ENCODE measurements at places on chromosomes 6 and 20.

- no peak for DNase-seq
- no peak overlapping the region for H3K4me3 ChIP-seq
- H3K4me1 ChIP-seq = peaks cover 46% of the 10 kb centered on the region
- no peaks in the 10 kb centered on the region for H3K27me3 ChIP-seq
These were observed 252.3 kb downstream of the NKAIN2 start for GRCh38 chr6:124055963-124056362.

DNA sequence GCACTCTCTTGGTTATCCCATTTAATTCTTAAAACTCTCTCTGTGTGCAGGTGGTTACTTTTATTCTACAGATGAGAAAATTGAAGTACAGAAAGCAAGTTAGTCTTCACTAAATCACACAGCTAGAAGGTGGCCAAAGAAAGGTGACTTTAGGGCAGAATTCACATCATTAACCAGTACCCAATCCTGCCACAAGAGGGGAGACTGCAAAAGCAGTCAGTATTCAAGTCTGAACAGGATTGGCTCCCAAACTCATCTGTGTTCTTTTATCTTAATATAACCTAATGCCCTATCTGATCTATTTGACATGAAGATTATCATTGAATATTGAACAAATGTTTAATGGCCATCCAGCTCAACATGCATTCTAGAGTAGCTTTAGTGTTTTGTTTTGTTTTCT is 225.3 kb upstream of the FAM83B start:
- no peak overlapping the region for H3K4me3 ChIP-seq
- peaks cover 5% of the 10 kb centered on the region for H3K27me3 ChIP-seq
- H3K27ac ChIP-seq = no peak overlapping the region

DNA sequence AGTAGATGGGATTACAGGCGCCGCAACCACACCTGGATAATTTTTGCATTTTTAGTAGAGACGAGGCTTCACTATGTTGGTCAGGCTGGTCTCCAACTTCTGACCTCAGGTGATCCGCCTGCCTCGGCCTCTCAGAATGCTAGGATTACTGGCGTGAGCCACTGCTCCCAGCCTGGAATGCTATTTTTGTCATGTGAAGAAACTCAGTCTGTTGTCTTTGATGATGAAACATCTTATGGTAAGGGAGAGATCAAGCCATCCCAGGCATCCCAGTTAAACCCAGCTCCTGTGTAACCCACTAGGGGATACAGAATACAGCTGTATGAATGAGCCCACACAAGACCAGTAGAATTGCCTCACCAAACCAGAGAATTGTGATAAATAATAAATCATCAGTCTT is 83.6 kb upstream of the RBM24 start:
- no peak for DNase-seq
- H3K36me3 ChIP-seq = no peaks in the 10 kb centered on the region
- no peak overlapping the region for H3K4me3 ChIP-seq
- no peaks in the 10 kb centered on the region for H3K4me1 ChIP-seq
- H3K27ac ChIP-seq = no peak overlapping the region
- H3K27me3 ChIP-seq = peaks cover 2% of the 10 kb centered on the region

DNA sequence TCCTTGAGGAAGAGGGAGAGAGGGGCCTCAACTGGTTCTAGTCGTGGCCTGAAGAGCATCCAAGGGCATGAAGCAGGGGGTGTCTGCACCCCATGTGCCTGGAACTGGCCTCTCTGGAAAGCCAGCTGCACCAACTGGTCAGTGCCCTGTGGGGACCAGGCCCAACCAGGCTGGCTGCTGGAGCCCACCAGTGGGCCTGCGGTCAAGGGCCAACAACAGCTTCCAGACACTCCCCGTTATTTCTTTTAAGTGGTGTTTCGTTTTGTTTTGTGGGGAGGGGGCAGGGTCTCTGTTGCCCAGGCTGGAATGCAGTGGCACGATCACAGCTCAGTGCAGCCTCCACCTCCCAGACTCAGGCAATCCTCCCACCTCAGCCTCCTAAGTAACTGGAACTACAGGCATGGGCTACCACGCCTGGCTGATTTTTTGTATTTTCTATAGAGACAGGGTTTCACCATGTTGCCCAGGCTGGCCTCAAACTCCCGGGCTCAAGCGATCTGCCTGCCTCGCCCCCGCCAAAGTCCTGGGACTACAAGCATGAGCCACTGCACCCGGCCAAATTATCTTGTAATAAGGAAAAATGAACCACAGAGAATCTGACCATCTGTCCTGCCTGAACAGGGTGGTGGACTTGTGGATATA is 11.9 kb upstream of the C20orf144 start:
- no peak overlapping the region for H3K27ac ChIP-seq
- no peak overlapping the region for H3K4me3 ChIP-seq
- H3K36me3 ChIP-seq = peaks cover 6% of the 10 kb centered on the region
- peaks cover 8% of the 10 kb centered on the region for H3K27me3 ChIP-seq
- no peak for DNase-seq

DNA sequence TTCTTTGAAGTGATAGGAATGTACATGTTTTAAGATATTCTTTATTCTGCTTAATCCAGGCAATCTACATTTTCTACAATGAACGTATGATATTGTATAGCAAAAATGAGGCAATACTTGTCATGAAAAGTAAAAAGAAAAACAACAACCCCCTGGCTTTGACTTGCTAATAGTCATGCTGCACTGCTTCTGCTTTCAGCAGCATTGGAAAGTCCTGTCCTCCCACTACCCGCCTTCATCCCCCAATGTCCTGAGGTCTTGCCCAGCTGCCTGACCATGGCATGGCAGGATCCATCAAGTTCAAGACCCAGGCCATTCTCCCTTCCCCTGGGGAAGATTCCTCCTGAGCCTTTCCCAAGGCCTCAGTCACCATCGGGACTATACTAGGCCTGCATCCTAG is 156.5 kb downstream of the SH3BGRL2 start:
- no peak for DNase-seq
- H3K27me3 ChIP-seq = peaks cover 2% of the 10 kb centered on the region
- H3K4me3 ChIP-seq = no peak overlapping the region
- H3K4me1 ChIP-seq = peaks cover 6% of the 10 kb centered on the region
- no peak overlapping the region for H3K27ac ChIP-seq

DNA sequence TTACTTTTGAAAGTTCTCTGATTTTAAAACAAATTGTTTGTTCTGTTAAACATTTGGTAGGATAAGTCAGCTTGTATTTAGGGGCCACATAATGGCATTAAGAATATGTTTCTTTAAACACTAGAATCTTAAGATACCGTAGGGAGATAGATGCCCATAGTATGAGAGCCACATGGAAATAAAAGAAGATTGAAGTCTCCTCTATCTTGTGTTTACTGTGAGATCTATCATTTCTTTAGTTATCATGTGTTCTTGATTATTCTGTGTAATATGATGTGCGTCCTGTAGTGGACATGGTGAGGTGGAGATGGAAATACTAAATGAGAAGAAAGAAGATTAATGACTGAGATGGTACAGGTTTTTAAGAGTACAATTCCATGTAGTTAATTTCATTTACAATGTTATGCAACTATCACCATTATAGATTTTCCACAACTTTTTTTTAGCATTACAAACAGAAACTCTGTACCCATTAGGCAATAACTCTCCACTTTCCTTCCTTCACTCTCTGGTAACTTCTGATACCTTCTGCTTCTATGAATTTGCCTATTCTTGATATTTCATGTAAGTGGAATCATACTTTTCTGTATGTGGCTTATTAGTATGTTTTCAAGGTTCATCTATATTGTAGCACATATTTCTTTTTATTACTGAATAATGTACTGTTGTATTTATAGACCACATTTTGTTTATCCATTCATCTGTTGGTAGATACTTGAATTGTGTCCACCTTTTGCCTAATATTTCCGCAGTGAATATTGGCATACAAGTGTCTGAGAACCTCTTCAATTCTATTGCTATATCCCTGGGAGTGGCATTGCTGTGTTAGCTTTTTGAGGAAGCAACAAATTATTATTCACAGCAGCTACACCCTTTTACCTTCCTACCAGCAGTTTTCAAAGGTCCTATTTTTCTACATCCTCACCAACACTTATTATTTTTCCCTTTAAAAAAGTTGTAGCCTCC is 11.5 kb downstream of the RNF146 start:
- DNase-seq = no peak
- H3K4me3 ChIP-seq = no peak overlapping the region
- peaks cover 6% of the 10 kb centered on the region for H3K27me3 ChIP-seq
- no peaks in the 10 kb centered on the region for H3K36me3 ChIP-seq
- H3K4me1 ChIP-seq = peaks cover 11% of the 10 kb centered on the region

DNA sequence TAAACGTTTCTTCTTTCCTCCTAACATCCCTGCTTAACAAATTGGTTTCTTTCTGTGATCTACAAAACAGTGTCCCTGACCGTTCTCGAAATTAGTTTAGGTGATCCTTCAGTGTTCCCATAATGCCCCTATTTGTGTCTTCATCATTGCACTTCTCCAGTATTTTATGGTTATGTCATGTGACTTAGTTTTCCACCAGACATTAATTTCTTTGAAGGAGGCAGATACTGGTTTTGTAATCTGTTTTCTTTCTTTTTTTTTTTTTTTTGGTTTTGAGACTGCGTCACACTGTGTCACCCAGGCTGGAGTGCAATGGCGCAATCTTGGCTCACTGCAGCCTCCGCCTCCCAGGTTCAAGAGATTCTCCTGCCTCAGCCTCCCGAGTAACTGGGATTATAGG is 49.2 kb downstream of the FAM217A start:
- H3K4me1 ChIP-seq = no peaks in the 10 kb centered on the region
- H3K27ac ChIP-seq = no peak overlapping the region
- H3K4me3 ChIP-seq = peak overlapping the region; percentile 7
- peaks cover 5% of the 10 kb centered on the region for H3K36me3 ChIP-seq
- no peak for DNase-seq
- peaks cover 3% of the 10 kb centered on the region for H3K27me3 ChIP-seq

DNA sequence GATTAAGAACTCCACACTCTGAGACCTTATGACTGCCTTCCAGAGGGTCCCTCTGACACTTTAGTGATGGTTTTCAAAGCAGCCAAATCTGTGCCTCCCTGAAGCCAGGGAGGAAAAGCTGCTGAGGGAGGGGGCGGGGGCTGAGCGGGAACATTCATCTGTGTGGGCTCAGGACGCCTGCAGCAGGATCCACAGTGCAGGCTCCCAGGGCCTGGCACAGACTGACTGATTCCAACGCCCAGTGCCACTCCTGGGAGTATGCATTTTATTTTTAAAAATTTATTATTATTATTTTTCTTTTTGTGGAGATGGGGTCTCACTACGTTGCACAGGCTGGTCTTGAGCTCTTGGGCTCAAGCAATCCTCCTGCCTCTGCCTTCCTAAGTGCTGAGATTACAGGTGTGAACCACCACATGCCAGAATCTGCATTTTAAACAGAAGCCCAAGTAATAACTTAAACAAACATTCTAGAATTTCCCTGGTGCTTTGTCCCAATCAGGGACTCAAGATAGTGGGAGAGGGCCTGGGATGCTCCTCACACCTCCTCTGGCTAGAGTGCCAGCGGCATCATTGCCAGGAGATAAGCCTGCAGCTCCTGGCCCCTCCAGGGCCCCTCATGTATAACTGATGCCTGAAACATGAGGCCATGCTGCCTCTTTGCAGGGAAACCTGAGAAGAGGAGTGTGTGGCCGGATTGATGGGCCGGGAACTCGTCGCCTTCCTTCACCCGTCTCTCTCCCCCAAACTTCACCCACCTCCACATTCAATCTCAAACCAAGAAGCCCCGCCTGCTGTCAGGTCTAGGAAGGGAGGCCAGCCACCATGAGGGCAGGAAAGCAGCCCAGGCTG is 438 bp upstream of the TMC2 start:
- no peak for DNase-seq
- H3K36me3 ChIP-seq = no peaks in the 10 kb centered on the region
- H3K27ac ChIP-seq = no peak overlapping the region
- H3K4me1 ChIP-seq = peaks cover 2% of the 10 kb centered on the region
- peaks cover 1% of the 10 kb centered on the region for H3K27me3 ChIP-seq
- no peak overlapping the region for H3K4me3 ChIP-seq

- H3K4me1 ChIP-seq = no peaks in the 10 kb centered on the region
- H3K27ac ChIP-seq = no peak overlapping the region
- H3K36me3 ChIP-seq = no peaks in the 10 kb centered on the region
- H3K4me3 ChIP-seq = no peak overlapping the region
- H3K27me3 ChIP-seq = peaks cover 2% of the 10 kb centered on the region
- no peak for DNase-seq
These were observed 250.0 kb downstream of the EPM2A start for GRCh38 chr6:145485288-145485687.

DNA sequence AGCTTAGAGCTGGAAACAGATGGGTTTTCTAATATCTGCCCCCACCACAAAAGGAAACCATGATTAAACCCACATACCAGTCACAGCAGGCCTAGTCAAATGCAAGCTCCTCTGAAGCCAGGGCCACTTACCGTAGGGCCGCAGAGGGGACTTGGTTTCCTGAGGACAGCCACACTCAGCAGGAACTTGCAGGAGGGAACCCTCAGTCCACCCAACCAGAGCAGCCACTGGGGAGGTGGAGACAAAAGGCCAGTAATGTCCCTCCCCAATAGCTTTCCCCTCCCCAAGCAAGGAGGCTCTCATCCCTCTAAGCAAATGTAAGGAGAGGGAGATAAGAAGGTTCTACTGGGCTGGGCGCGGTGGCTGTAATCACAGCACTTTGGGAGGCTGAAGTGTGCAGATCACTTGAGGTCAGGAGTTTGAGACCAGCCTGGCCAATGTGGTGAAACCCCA is 384.4 kb upstream of the JARID2 start:
- no peaks in the 10 kb centered on the region for H3K36me3 ChIP-seq
- H3K4me3 ChIP-seq = no peak overlapping the region
- peaks cover 33% of the 10 kb centered on the region for H3K4me1 ChIP-seq
- DNase-seq = no peak

GRCh38 chr6:127737768-127738167 is 160.8 kb downstream of the C6orf58 start:
- H3K27ac ChIP-seq = no peak overlapping the region
- H3K4me1 ChIP-seq = no peaks in the 10 kb centered on the region
- no peak overlapping the region for H3K4me3 ChIP-seq
- H3K36me3 ChIP-seq = no peaks in the 10 kb centered on the region
- DNase-seq = no peak

DNA sequence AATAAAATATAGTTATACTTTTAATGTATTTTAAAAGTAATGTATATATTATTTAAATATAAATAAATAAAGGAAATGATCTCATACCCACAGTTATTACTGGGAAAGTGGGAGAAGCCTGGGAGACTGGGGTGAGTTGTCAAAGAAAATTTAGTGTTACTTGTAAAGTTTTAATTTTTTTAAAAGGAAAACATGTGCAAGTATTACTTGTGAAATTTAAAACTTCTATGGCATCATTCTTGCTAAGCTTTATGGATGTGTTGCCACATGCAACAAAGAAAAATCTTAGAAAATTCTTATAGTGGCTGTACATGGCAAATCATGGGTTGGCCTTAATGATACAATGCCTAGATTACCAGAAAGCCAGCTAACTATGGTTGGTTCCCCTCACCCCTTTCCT is 194.0 kb upstream of the KCNK16 start:
- no peak overlapping the region for H3K27ac ChIP-seq
- no peaks in the 10 kb centered on the region for H3K4me1 ChIP-seq
- H3K4me3 ChIP-seq = no peak overlapping the region
- no peaks in the 10 kb centered on the region for H3K27me3 ChIP-seq
- no peaks in the 10 kb centered on the region for H3K36me3 ChIP-seq

All from endothelial cell (in vitro differentiated cells).